ENCODE measurements at places on chromosomes 16 and 17.

- DNase-seq: no peak
These were observed 11.4 kb downstream of the MYLK3 start for GRCh38 chr16:46736695-46737094.

DNA sequence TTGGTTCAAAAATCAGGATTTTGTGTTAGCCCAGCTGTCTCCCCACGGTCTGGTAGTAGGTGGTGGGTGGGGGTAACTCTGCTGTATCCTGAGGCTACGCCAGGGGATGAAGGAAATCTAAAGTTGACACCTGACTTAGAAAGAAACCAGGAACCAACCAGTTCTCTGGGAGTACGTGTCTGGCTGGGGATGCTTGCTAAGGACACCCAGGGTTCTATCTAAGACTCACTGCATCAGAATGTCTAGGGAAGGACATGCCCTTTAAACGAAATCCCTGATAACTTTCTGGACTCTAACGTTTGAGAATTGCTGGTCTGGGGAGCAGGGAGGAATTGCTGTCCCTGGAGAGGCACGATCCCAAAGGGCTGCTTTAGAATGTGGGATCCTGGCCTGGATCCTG, 39.2 kb upstream of the CES5A start:
- DNase-seq: no peak

DNA sequence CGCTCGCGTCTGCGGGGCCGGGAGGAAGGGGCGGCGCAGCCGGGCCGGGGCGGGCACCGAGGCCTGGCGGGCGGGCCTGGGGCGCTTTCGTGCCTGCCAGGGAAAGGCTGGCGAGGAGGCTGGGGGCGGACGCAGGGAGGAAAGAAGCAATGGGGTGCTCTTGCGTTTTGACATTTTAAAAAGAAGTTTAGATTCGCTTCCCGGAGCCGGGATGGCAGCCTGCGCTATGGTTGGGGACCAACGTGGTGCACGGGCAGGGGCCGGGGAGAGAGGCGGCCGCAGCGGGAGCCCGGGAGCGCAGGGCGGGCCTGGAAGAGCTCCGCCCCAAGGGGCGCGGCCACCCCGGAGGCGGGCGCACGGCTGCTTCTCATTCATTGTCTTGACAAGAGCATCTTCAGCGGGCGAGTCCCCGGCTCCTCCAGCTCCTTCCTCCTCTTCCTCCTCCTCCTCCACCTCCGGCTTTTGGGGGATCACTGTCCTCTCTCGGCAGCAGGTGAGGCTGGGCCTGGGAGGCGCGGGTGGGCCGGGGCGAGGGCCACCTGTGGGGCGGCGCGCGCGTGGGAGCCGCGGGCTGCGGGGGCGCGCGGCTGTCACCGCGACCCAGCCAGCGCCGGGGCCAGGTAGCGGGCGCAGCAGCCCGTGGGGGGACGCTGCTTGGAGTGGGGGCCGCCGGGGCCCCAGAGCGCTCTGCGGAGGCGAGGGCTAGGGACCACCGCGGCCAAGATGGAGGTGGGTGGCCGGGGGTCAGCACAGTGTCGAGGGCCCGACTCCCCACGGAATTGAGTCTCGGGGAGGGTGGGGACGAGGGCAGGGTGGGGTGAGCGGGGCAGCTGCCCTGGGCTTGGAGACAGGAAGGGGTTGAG, at the start of gene CORO1A:
TSS of gene CORO1A (plus strand) at position 370 of the 863 bp plus-strand sequence. CDS start 1,608 bp downstream, outside the sequence.
- peak; percentile 86 for DNase-seq

DNA sequence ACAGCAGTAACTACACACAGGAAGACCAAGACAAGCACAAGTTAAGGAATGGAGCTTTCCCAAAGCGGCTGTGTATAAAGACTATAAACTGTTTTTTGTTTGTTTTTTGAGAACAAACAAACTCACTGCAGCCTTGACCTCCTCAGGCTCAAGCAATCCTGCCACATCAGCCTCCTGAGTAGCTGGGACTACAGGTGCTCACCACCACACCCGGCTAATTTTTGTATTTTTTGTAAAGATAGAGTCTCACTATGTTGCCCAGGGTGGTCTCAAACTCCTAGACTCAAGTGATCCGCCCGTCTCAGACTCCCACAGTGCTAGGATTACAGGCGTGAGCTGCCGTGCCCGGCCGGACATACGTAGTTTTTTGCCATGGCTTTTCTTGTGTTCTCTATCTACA, 4.1 kb upstream of the PDE6G start:
- no peak for DNase-seq
